ENCODE measurements at places on chromosomes 3 and 15.

GRCh38 chr15:31814082-31814481 is 216.2 kb upstream of the CHRNA7 start:
- no peak for DNase-seq

DNA sequence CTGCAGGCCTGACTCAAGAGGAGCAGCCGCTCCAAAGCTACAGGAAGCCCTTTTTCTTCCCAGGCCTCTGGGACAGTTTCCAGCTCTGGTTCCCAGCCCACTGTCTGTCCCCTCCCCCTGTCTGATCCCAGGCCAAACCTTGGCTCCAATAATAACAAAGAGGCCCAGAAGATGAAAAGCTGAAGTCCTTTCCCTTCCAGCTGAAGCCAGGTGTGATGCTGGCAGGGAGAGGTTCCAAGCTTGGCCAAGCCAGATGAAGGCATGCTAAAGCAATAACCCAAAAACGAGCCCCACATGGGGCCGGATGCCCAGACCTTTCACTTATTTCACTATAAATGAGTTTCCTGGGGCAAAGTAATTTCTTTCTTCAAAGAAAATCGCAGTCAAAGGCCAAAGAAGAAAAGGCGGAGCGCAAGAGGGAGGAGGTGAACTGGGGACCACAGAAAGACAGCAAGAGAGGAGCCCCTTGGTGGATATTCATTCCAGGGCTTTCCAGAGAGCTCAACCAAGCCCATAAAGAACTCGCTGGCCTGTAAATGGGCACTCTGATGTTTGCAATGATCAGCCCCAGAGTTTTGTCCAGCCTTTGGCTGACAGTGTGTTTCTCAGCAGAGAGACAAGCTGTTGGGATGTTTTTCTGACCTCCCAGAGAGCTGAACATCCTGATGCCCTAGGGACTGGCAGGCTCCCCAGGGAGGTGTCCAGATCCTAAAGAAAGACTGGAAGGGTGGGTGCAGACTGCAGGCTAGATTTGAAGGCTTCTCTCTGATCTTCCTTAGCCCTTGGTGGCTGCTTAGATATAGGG is 157.6 kb downstream of the UACA start:
- no peak for DNase-seq

DNA sequence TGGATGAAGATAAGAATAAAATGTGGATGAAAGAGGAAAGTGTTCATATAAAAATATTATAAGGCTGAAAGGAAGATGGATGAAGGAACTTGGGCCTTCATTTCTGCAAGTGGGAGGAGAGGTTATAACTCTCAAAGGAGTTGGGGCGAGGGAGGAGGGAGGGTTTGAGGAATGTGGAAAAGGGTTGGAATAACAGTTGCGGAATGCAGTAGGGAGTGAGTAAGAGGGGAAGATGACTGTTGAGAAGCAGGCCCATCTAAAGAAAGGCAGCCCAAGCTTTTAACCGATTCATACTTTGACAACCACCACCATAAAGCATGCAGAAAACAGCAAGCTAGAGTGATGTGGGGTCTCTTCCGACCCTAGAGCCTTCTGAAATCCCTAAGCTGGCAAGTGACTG is 8.3 kb upstream of the TM4SF4 start:
- no peak for DNase-seq

- peak; percentile 33 for DNase-seq
These were observed 61.3 kb upstream of the CMTM8 start for GRCh38 chr3:32176989-32177701.

DNA sequence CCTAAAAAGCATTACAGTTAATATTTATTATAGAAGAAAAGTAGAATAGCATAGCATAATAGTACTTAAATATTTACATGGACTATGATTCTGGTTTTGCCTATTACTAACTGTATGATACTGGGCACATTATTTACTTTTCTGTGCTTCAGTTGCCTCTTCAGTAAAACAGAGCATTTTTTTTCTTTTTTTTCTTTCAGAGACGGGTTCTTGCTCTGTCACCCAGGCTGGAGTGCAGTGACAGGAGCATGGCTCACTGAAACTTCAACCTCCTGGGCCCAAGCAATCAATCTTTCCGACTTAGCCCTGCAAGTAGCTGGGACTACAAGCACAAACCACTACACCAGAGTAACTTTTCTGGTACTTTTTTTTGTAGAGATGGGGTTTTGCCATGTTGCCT is 47.0 kb downstream of the GYG1 start:
- DNase-seq = no peak

DNA sequence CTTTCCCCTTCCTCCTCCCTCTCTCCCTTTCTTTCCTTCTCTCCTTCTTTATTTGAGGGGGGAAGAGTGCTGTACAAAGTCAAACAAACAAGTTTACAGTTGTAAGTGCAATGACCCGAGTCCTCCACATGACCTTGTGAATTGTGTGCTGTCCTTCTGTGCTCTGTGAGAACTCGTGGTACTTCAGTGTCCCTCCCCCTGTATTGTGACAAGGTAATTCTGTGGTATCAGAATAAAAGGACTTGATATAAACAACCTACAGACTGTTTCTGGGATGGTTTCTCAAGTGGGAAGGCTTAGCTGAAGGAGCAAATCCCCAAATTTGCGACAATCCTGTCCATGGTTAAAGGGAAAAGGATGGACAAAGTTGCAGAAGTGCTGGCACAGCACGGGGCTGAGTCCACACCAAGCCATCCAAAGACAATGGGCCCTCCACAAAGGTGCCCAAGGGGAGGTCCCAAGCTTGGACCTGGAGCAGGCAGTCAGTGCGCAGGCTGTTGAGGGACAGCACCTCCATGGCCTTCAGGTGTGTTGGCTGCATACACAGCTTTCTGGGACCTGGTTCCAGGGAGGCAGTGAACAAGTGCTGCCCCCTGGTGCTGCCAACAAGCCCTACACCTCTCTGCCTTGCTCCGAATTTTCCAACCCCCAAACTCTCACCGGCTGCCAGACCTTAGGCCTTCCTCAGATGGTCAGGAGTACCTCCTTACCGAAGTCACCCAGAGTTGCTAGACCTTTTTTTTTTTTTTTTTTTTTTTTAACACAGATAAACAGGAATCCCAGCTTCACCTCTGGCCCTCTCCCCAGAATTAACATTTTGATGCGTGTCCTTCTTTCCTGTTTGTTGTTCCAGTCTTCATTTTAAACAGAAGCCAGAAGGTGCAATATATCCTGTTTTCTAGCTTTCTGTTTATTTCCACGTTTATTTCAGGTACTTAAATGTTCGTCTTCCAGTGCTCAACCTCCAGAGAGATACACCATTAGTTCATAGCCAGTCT is 2.6 kb upstream of the APEH start:
- peak; percentile 44 for DNase-seq

GRCh38 chr3:138724443-138724842 is 110.3 kb downstream of the PIK3CB start:
- no peak for DNase-seq

GRCh38 chr3:139480585-139480984 is 4.3 kb upstream of the RBP2 start:
- no peak for DNase-seq

- no peak for DNase-seq
These were observed 583.6 kb downstream of the AGBL1 start for GRCh38 chr15:86663304-86663703.

DNA sequence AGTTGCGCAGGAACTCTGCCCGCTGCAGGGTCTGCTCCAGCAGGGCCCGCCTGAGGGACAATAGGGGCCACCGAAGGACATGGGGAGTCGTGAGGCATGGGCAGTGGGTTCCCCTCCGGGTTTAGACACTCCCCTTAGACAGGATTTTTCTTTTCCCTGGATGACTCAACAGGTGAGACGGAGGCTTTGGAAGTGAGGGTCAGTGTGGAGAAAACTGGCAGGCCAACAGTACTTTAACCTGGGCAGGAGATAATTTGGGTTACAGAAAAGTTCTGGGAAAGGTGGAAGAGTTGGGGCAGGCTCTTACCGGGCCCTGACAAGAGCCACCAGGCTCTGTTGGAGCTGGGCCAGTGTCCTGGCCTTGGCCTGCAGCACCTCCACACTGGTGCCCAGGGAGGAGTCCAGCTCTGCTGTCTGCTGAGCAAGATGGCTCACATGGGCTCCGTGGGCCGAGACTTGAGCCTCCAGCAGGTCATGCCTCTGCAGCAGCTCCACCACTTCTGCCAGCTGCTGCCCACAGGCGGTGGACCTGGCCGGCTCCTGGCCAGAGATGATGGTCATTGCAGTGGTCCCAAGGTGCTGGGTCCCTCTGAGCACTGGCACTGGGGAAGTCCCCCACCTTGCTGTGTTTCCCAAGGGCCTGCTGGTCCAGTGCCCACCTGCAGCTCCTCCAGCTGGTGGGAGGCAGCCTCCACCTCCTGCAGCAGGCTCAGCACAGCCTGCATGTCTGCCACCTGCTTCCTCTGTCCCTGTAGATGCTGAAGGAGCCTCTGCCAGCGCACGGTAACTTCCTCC is 11.0 kb downstream of the SPTBN5 start:
- DNase-seq = no peak

- no peak for DNase-seq
These were observed 2.5 kb downstream of the RCCD1 start for GRCh38 chr15:90957031-90957790.

DNA sequence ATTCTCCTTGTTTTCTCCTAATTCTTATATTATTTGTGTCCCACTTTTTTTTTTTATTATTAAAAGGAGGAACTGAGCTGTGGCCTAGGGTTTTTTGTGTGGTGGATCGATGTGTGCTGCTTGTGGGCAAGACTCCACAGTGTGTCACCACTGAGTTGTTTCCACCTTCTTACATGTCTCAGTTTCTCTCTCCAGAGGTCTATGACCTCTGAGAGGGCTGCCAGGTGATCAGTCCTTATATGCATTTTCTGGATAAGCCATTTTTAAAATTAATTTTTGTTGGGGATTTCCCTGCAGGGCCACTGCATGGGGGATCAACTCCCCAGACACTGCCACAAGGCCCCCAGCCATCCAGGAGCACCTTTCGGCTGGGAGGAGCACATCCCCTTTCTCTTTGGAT is 27.8 kb downstream of the IQCF6 start:
- no peak for DNase-seq

DNA sequence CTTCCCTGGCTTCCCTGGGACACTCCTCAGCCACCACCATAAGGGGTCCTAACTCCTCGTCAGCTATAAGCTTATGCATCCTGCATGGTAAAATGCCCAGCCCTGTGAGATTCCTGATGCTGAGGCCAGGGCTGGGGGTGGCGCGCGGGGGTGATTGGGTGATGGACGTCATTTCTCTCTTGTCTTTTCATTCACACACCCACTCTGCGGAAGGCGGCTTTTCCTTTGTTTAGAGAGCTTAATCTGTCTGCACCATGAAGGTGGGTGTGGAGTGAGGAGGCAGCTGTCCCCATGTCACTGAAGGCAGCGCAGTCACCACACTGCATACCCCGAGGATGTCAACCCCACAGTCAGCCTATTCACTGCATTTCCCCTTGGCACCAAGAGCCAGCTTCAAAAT is 110.0 kb upstream of the NSMCE3 start:
- DNase-seq = no peak

GRCh38 chr3:50396502-50396901 is 37.2 kb upstream of the TMEM115 start:
- no peak for DNase-seq

- DNase-seq = no peak
These were observed 19.6 kb upstream of the C15orf61 start for GRCh38 chr15:67501177-67501835.

DNA sequence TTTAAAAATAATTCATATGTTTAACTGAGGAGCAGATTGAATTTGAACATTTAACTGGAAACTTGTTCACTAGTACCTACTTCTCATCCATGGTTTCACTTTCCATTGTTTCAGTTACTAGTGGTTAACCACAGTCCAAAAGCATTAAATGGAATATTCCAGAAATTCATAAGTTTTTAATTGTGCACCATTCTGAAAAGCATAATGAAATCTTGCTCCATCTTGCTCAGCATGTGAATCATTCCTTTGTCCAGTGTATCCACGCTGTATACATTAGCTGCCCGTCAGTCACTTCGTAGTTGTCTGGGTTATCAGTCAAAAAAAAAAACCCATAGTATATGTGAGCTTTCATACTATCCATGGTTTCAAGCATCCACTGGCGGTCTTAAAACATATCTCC is 217.6 kb downstream of the TPRG1 start:
- no peak for DNase-seq

DNA sequence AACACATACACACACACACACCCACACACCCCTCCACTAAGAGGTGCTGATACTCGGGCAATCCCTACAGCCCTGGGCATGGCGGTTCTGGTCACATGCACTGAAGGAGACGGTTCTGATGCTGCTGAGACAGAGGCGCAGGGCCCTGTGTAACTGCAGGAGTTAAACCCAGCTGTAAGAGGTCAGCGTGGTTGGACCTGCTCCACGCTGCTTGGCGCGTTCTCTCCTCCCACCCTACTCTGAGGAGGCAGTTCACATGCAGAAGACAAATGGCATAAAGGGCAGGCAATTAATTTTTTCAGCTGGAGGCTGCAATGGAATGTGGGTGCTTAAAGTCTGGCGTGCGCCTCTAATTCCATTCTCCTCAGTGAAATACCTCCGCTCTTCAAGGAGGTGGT is 35.2 kb downstream of the GRK7 start:
- DNase-seq = no peak

DNA sequence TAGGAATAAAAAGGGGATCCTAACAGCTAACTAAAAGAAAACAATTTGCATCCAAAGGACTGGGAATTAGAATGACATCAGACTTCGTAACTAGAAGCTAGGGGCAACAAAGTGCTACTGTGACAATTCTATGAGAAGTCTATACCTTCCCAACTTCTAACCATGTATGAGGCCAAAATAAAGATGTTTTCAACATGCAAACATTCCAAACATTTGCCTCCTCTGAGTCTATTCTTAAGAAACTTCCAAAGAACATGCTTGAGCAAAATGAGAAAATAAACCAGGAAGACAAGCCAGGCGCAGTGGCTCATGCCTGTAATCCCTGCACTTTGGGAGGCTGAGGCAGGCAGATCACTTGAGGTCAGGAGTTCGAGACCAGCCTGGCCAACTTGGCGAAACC is 13.1 kb upstream of the RNF7 start:
- DNase-seq = no peak

DNA sequence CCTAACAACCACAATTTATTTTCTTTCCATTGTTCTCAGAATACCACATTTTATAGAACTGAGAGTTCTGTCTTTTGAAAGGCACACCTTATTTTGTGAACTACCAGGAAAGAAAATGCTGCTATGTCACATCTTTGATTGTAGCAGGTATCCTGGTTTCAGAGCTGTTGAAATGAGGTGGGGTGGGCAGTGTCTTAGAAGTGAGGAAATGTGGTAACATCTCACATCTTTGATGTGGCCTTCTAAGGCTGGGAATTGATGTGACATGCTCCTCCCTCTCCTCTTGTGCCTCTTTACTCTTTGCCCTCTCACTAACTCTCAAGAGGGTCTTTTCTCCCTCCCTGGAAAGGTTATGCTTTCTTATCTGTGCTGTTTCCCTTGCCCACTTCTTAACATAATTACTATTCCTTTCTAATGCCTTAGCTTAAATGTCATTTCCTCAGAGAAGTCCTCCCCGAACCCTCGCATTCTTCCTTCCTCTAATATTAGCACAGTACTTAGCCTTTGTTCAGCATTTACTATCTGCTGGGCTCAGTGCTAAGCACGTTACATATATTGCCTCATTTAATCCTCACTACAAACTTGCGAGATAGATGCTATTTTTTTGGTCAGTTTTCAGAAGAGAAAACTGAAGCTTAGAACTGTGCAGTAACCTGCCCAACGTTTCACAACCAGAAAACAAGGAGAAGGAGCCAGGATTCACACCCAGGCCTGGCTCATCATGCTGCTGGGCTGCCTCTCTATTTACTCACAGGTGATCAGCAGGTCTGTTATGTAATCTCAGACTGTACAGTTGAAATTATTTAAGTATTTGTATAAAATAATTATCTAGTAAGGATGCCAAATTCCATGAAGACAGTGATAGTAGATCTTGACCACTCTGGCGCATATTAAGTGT is 24.0 kb upstream of the SPTSSB start:
- DNase-seq = no peak

Data from stimulated activated CD4-positive, alpha-beta T cell treated with anti-CD3 and anti-CD28 coated beads, Interleukin-15, amount 100 ng/mL, for 48 hours (primary cell).